HepG2 (cell line): ENCODE measurements at places on chromosomes 3 and 15. TPM values are rescaled to one million over a fixed set of nuclear protein-coding genes. Genes with fewer than 3 reads are reported as not detected.

The CHDH gene
- 40.4 and 48.9 TPM in 2 replicates for total RNA-seq

The C3orf52 gene
- total RNA-seq = 1.0 and 1.2 TPM in 2 replicates

GRCh38 chr15:96581371-96581770 is 250.9 kb downstream of the NR2F2 start:
- H3K4me3 ChIP-seq = no peak overlapping the region
- no peak for DNase-seq
- no peak overlapping the region for H3K27ac ChIP-seq
- no peaks in the 10 kb centered on the region for H3K4me1 ChIP-seq
- no peaks in the 10 kb centered on the region; the same call in 2 of the 3 replicates for H3K27me3 ChIP-seq
- H3K36me3 ChIP-seq = no peaks in the 10 kb centered on the region

GRCh38 chr15:51825698-51826097 is 3.8 kb upstream of the TMOD3 start:
- no peak for DNase-seq
- peaks cover 12% of the 10 kb centered on the region for H3K4me1 ChIP-seq
- no peaks in the 10 kb centered on the region for H3K36me3 ChIP-seq
- H3K4me3 ChIP-seq = no peak overlapping the region
- H3K27me3 ChIP-seq = no peaks in the 10 kb centered on the region; the same call in 2 of the 3 replicates

The A4GNT gene
- not detected in 2 replicates for total RNA-seq
